Astrocyte of the spinal cord (primary cell): ENCODE measurements at places on chromosomes 3 and 15.

GRCh38 chr3:56219894-56220805 lies 248.1 kb downstream of the ERC2 start:
- DNase-seq = no peak

DNA sequence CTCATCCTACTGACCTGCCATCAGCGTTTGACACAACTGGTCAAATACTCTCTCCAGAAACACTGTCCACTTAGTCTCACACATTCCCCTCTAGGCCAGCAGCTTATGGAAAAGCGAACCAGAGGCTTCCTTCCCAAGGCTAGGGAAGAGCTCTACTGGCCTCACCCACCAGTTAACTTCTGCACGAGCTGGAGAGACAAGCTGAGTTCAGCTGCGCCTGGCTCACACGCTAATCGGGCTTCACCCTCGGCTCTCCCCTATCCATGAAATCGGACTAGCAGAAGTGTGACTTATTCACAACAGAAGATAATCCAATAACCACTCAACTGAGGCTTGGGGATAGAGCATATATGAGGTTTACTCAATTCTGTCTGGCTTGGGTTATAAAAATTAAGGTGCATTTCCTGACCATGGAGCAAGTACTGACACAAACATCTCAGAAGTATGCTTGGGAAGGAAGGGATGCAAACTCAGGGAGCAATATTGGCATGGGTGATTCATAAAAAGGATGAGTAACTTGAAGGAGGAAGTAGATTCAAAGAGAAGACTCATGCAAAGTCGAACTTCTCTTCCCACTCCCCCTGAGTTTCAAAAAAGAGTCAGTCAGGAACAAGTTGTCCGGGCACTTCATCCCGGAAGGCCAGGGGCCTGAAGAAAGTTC lies 73.1 kb downstream of the XXYLT1 start:
- DNase-seq = peak; percentile 61

GRCh38 chr15:41024131-41024530 lies 70.9 kb downstream of the CHAC1 start:
- DNase-seq = peak; percentile 68

GRCh38 chr15:67166280-67167009 lies 88.0 kb downstream of the AAGAB start:
- DNase-seq = no peak

DNA sequence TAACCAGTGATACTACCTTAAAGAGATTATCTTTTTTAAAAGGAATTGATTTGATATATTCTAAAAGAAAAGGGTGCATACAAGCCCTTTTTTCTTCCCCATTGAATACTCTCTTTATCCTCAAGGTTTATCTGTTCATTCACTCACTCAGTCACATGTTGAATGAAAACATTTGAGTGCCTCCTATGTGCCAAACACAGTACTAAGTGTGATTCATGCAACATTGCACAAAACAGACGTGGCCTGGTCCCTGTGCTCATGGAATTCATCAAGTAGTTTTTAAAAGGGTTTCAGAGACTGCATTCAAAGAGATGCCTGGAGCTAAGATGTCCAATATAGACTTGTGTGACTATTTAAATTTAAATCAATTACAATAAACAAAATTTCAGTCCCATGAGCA lies 462.2 kb upstream of the MDFIC2 start:
- no peak for DNase-seq

DNA sequence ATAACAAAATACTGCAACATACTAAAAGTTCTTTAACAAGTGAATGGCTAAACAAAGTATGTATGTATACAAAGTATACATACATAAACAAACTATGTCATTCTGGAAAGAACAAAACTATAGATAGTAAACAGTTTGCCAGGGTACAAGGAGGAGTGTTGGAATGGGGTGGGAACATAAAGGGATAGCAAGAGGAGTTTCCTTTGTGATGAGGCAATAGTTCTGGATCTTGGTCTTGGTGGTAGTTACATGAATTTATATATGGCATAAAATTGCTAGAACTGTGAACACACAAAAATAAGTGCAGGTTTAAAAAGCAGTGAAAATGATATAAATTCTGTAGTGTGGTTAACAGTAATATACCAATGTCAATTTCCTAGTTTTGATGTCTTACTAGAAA lies 22.0 kb downstream of the ZNF148 start:
- DNase-seq = no peak

GRCh38 chr15:83283813-83284558 lies 478 bp downstream of the BNC1 start:
- peak; percentile 53 for DNase-seq

GRCh38 chr3:48268936-48269561 lies 28.1 kb downstream of the ZNF589 start:
- DNase-seq = no peak

GRCh38 chr3:82556113-82556512 lies 794.7 kb upstream of the GBE1 start:
- DNase-seq = no peak

- no peak for DNase-seq
These were observed 19.1 kb upstream of the AKAP13 start for GRCh38 chr15:85361323-85361722.

- DNase-seq = no peak
These were observed 228.0 kb downstream of the XXYLT1 start for GRCh38 chr3:195042743-195043606.

GRCh38 chr3:11014253-11014652 lies 21.7 kb downstream of the SLC6A1 start:
- DNase-seq = no peak

- peak; percentile 81 for DNase-seq
These were observed 429.5 kb downstream of the NLGN1 start for GRCh38 chr3:173826901-173827609.

DNA sequence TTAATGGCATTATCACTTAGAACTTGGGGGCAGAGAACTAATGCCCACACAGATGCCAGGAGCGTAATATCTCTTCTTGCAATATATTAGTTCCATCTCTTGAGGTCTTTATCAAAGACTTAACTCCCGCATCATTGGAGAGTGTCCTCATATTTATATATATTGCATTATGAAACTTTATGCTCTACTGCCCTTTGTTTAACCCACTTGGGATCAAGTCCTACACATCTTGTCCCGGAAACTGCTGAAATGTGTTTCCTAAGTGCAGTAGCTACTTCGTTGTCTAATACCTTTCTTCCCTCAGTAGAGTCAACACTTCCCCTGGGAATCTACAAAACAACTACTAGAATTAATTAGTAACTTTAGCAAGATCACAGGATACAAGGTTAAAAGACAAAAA lies 1029.2 kb downstream of the OTOL1 start:
- peak; percentile 4 for DNase-seq

DNA sequence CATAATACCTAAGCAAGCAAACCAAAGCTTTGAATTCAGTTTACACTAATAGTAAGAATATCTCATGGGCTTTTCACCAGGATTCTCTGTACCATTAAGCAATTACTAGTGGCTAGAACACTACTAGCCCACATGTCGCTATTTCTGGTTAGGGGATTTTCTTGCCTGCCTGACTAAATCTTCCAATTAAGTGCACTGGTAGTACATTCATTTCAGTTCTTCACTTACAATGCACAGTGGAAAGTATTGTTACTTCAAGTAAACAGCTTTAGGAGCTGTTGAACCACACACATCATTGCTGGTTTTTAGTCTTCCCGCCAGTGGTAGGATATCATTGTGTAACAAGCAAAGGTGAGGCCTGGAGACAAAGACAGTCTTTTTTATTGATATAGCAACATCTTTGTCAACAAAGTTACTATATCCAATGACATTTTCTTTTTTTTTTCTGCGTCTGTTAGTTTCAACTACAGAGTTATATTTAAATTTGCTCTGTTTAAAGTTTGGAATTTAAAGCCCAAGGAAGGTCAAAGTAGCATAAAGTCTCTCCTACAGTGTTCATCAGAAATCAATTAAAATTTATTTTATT lies 826.8 kb upstream of the NR2F2 start:
- DNase-seq = no peak

DNA sequence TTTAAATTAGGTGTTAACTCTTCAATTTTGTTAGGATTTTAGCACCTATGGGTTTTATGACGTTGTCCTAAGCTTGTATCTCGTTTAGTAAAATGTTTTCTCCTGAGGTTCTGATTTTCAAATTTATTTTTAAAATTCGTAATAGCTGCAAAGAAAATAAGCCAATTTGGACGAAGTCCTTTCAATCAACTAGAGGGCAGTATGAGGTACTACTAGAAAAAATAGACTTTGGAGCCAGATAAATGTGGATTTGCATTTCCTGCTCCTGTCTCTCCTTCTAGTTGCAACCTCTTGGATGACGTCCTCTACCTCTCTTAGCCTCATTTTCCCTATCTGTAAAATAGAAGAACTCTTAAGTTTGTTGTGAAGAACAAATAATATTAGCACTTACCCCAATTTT lies 81.1 kb downstream of the SLTM start:
- DNase-seq = no peak

DNA sequence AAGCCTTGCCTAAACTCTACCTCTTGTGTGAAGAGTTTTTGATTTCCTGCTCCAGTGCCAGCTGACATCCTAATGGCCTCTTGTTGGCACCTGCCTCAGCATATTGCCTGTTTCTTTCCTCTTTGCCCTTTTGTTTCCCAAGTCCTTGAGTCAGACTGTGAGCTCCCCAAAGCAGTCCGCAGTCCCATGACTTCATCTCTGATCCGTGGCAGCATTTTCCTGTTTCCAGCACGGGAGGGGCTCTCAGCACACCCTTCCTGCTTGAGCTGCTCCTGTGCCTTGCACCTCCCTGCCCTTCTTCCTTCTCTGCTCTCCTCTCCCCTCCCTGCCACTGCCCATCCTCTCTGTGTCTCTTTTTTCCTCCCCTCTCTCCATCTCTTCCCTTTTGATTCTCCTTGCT lies 179.6 kb downstream of the EPHB1 start:
- DNase-seq = no peak

GRCh38 chr3:122784436-122784835 lies 9.2 kb downstream of the HSPBAP1 start:
- no peak for DNase-seq

- DNase-seq = peak; percentile 32
These were observed 961 bp downstream of the HAPLN3 start for GRCh38 chr15:88894348-88894818.

DNA sequence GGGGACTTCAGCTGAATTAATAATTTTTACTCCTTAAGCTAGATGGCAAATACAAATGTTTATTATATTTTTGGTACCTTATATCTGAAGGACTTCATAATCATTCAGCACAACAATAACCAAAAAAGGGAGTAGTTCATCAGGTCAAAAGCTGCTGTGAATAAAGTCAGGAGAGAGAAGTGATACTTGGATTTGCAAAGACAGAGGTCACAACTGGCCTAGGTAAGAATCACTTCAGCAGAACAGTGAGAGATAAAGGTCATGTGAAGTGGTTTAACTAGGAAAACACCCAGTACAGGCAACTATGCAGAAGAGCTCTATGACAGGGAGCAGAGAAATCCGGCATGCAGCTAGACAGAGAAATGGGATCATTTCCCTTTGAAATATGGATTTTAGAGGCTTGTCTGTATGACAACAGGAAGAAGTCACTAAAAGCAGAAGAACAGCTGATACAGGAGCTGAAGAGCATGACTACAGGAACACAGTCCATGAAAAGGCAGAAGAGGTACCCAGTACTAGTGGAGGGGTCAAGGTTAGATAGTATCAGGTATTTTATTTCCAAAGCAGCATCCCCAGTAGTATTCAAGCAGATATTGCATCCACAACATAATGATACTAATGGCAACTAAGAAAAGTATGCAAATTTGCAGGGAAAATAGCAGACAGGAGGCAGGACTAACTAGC lies 25.7 kb downstream of the ZMAT3 start:
- no peak for DNase-seq

DNA sequence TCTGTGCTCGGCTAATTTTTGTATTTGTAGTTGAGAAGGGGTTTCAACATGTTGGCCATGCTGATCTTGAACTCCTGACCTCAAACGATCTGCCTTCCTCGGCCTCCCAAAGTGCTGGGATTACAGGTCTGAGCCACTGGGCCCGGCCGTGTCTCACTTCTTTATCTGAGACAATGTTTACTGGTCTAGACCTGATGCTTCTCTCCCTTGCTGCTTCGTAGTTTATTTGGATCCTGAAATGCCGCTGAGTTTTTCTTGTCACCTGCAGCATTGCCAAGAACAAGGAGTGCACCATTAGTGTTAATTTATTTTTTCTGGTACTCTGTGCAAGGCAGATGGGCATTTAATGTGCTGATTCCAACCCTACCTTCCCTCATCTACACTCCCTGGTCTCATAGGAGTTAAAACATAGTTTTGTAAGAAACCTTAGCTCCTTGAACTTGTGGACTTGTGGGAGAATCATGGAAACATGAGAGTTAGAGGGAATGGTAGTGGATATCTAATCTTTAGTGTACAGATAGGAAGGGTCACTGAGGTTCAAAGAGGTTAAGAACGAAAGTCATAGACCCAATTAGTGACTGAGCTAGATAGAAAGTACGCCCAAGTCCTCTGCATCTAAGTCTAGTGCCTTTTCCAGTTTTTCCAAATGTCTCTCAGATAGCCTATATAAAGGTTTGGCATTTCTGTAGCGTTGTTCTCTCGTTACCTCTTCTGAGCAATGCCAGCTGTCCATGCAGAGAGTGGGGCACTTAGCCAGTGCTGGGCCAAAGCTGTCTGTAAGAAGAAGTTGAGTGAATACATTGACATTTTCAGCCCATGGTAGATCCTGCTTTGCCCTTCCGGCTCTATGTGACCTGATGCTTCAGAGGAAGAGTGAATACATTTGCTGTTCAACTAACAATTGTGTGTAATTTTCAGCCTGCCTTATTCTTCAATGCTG lies 244.1 kb downstream of the LPP start:
- DNase-seq = no peak

DNA sequence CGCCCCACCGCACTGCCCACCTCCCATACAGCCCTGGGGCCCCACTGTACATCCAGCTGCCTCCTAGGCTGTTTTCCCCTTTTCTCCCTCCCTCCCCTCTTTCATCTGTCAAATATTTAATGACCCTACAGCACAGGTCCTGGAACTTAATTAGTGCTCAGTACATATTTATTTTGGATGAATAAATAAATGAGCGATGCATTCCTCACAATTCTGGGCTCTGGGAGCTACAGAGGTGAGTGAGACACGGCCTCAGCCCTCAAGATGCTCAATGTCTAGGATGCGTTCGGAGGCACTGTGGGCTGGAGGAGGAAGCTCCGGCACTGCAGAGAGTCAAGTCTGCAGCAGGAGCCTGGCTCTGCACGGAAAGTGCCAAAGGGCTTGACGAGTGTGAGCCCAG lies 175.0 kb downstream of the FAM43A start:
- no peak for DNase-seq

DNA sequence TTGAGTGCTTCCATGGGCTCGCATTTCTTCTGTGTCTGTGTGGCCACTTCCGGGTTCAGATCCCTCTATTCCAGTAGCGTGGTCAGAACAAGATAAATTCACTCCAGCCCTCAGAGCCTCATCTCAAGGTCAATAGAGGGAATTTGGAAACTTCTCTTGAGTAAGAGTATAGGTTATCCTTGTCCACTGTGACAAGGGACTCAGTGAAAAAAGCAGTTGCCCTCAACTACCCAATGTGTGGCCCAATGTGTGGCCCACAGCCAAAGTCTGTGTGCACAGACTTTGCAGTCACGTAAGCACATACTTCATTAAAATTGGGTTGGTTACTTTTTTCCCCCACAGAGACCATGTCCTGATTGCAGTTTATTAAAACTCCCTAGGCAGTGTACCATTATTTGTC lies 305.6 kb upstream of the SEMA6D start:
- DNase-seq = no peak

GRCh38 chr3:20028905-20029331 lies 11.3 kb upstream of the KAT2B start:
- DNase-seq = no peak
